ENCODE measurements at places on chromosomes 16 and 17. TPM values are rescaled to one million over a fixed set of nuclear protein-coding genes. Genes with fewer than 3 reads are reported as not detected.
A peak's percentile ranks its signal among the peaks of the same experiment; 100 is the strongest.

KCNJ18 gene
- not detected for total RNA-seq

KRTAP9-1 gene
- not detected for total RNA-seq

BRICD5 gene
- 10.1 TPM for total RNA-seq

KRT40 gene
- total RNA-seq: not detected

GRCh38 chr17:1004769-1005295 is 7.9 kb downstream of the TIMM22 start:
- DNase-seq: no peak

DNA sequence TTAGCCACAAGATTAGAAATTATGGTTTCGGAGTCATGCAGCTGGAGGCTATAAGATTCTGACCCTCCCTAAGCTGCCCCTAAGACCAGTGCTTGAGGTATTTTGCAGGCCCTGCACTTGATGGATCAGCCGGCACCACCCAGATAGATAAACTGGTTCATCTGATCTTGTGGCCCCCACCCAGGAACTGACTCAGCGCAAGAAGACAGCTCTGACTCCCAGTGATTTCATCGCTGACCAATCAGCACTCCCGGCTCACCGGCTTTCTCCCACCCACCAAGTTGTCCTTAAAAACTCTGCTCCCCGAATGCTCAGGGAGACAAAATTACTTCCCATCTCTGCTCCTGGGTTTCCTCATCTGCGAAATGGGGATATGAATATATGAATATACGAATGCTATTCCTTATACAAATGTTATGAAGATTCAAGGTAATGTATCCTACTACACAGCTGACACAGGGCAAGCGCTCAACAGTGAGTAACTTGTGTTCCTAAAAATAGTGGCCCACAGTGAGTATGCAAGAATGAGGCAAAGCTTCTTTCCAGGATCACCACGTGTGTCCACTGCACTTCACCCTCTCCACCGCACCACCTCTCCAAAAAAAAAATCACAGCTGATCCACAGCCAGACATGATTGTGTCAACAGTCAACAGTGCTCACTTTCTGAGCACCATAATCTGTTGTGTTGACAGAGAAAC is 33.3 kb upstream of the C16orf82 start:
- no peak for DNase-seq

- peak; percentile 65 for DNase-seq
Observed at GRCh38 chr17:10316801-10317542, 55.8 kb downstream of the MYH13 start.

DNA sequence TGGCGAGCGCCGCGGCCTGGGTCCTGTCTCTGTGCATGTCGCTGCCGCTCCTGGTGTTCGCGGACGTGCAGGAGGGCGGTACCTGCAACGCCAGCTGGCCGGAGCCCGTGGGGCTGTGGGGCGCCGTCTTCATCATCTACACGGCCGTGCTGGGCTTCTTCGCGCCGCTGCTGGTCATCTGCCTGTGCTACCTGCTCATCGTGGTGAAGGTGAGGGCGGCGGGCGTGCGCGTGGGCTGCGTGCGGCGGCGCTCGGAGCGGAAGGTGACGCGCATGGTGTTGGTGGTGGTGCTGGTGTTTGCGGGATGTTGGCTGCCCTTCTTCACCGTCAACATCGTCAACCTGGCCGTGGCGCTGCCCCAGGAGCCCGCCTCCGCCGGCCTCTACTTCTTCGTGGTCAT is 6.8 kb downstream of the SSTR5 start:
- no peak for DNase-seq

DNA sequence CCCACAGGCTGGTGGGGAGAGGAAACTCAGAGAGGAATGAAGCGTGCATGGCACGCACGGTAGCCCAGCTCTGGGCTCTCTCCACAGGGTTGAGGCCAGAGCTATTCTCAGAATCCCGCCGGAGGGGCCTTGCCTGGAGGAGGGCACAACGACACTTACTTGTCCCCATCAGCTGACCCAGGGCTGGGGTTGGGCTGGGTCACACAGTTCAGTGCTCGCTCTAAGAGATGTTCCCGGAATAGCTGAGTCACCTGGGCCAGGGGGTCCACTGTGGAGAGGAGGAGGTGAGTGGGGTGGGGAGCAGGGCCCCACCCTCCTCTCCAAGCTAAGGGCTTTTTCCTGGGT is 21.8 kb downstream of the SREBF1 start:
- no peak for DNase-seq

- no peak for DNase-seq
Observed at GRCh38 chr17:57328109-57328882, 72.0 kb downstream of the MSI2 start.
